ENCODE measurements at places on chromosomes 3 and 15. TPM values are rescaled to one million over a fixed set of nuclear protein-coding genes. Genes with fewer than 3 reads are reported as not detected.

The NRG4 gene
- not detected for total RNA-seq

The ZNF660 gene
- 7.7 TPM for total RNA-seq

The GOLGA8S gene
- total RNA-seq = 0.38 TPM

The B3GALNT1 gene
- 12.7 TPM for total RNA-seq

The REC114 gene
- total RNA-seq = not detected

The CCDC54 gene
- not detected for total RNA-seq

Data from posterior vena cava (tissue), 2 donors.